ENCODE measurements at places on chromosomes 6 and 20.
A peak's percentile ranks its signal among the peaks of the same experiment; 100 is the strongest.

DNA sequence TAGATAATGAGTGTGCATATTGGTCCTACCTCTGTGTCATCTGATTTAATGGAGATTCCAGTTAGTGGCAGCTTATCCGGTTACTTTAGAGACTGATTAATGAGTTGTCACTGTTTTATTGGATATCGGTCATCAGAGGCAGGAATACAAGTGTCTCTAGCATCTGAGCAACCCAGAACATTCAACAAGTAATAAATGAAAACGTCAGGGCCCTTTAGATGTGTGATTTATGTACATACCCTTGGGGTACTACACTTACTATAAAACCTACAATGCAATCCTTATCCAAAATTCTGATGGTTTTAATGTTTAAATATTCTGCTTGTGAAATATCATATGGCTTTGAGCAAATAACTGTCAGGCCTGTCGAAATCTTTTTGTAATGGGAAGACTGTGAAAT, 1117.9 kb upstream of the FLRT3 start:
- DNase-seq = no peak

DNA sequence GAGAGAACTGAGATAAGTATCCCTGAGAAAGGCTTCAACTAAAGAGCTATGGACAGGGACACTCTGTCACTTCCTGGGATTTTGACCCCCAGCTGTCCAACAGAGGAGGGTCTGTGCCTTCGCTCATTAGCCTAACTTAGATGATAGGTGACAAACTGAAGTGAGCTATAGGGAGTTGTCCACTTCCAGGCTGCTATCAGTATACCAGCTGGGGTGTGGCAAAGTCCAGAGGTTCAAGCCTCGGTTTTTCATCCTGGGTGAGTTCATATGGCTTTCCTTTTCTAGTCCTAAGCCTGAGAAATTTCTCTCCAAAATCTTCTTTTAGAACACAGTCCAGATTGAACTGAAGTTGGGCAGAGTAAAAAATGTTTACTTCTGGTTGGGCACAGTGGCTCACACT, 5.9 kb upstream of the PAQR8 start:
- no peak for DNase-seq

DNA sequence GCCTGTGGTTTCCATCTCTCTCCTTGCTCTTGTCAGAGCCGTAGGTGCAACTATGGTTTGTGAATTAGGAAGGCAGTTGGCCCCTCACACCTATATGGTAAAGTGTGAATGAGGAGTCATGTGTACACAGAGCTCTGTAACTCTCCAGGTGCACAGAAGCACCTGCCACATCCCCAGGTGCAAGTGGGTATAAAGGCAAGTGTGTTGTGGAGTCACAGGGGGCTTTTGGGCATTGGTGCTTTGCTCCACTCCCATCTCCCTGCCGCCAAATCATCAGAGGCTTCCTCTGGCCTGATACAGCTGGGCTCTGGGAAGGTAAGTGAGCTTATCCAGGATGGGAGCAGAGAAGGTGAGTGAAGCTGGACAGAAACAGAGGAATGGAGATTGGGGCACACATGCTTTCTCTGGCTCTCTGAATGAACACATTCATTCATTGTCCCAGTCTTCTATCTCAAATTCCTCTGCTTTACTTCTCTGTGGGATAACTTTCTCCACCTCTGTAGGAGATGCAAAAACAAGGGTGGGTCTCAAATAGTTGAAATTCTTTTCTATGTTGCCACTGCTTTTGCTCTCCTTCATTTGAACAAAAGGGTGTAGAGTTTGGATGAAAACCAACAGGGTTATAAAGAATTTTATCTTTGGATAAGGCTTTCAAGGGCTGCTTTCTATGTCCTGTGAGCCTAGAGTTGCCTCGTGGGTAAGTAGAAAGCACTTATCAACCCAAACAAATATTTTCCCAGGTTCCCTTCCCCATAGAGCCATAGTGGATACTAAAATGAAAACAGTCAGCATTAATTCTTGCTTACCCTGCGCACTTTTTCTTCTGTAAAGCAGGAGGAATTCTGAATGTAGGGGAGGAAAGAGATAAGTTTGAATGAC, 45.0 kb upstream of the RIPOR2 start:
- no peak for DNase-seq

- no peak for DNase-seq
These were observed 382 bp downstream of the SFT2D1 start for GRCh38 chr6:166341977-166342348.

DNA sequence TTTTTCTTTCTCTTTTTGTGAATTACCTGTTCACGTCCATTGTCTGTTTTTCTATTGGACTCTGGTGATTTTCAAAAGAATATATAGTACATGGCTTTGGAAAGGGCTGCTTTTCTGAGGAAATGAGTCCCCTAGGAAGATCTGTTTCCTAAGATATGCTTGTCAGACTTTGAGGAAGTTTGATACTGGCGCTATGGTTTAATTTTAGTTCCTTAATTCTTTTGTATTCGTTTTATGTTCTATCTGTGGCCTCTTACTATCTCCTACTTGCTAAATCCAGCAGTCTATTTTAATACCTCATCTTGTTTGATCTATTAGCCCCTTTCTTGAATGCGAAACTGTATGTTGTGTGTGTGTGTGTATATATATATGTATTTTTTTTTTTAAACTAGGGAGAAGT, 101.9 kb downstream of the LIN28B start:
- no peak for DNase-seq

GRCh38 chr6:81747327-81747726, 5.2 kb downstream of the TENT5A start:
- no peak for DNase-seq

- DNase-seq = no peak
These were observed 94.2 kb upstream of the ATXN1 start for GRCh38 chr6:16855460-16855859.

- no peak for DNase-seq
These were observed 21.5 kb upstream of the AAR2 start for GRCh38 chr20:36214684-36215256.

- no peak for DNase-seq
These were observed 7.6 kb upstream of the SLC22A7 start for GRCh38 chr6:43290339-43290904.

DNA sequence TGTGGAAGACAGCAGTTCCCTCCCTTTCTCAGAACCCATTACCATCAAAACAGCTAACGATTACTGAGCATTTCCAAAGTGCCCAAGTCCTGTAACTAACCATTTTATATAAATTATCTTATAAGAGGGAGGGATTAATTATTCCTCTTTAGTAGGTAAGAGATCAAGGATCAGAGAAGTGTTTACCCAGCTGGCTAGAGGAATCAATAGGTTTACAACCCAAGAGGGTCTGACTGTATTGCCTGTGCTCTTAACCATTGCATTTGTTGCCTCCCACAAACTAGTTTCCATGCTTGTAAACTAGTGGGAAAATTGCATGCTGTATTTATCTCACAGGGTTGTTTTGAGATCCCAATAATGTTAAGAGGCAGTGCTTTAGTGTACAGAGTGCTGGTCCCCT, 3.7 kb upstream of the DBNDD2 start:
- DNase-seq = no peak

- peak; percentile 21 for DNase-seq
These were observed 554.1 kb downstream of the PRKN start for GRCh38 chr6:162173466-162173865.

All from kidney capillary endothelial cell (primary cell).